CD4-positive, alpha-beta T cell treated with Interleukin-6 for 4 hours (primary cell): ENCODE measurements at places on chromosomes 1 and 21.

DNA sequence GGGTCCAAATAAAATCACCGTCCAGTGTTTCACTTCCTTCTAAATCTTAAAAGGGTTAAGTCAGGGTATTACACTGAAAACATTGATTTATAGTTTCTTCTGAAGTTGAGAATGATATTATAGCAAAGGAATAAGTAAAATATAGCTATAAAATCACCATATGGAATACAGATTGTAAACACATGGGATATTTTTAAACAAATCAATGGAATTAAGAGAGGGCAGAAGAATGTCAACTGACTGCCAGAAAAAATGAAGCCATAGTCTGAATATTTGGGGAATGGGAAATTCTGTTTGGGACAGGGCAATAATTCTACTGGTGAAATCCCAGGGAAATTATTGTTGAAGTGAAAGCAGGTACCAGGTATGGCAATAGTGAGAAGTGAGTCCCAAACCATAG lies 664.6 kb downstream of the NCAM2 start:
- DNase-seq: no peak

GRCh38 chr1:98661544-98662355 lies at the start of gene SNX7:
TSS of gene SNX7 (plus strand) at chr1:98661721. CDS start at chr1:98661732, 11 bp downstream.
- peak; percentile 4 for DNase-seq

- no peak for DNase-seq
Observed at GRCh38 chr1:99170516-99170915, 93.8 kb upstream of the PLPPR4 start.

DNA sequence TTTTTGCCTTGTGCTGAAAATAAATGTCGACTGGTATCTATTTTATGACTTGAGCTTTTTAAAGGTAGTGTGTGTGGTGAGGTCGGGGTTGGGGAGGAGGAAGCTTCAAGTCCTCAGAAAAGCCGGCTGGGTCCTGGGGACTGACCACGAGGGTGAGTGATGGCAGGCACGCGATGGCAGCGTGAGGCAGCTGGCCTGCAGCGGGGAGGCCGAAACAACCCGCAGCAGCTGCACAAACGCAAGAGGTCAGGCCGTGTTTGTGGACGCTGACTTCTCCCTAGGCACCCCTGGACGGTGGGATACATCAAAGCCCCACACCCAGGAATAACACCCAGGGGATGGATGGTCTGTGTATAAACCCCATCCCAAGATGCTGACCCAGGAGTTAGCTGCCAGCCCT lies 51.4 kb downstream of the ZBTB18 start:
- no peak for DNase-seq

DNA sequence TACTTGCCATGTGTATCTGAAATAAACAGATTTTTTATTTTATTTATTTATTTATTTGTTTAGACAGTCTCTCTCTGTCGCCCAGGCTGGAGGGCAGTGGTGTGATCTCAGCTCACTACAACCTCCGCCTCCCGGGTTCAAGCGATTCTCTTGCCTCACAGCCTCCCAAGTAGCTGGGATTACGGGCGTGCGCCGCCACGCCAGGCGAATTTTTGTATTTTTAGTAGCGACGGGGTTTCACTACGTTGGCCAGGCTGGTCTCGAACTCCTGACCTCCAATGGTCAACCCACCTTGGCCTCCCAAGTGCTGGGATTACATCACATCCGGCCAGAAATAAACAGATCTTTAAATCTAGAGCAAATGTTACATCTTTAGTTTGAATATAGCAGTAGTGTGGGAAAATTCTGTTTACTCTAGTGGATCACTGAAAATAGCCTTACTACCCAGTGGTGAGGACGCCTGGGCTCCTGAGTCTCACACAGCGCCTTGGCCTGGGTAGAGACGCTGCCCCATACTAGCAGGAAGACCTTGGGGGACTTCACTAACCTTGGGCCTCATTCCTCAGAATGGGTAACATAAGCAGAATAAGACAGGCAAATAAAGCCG lies 709 bp downstream of the GART start:
- DNase-seq: no peak

DNA sequence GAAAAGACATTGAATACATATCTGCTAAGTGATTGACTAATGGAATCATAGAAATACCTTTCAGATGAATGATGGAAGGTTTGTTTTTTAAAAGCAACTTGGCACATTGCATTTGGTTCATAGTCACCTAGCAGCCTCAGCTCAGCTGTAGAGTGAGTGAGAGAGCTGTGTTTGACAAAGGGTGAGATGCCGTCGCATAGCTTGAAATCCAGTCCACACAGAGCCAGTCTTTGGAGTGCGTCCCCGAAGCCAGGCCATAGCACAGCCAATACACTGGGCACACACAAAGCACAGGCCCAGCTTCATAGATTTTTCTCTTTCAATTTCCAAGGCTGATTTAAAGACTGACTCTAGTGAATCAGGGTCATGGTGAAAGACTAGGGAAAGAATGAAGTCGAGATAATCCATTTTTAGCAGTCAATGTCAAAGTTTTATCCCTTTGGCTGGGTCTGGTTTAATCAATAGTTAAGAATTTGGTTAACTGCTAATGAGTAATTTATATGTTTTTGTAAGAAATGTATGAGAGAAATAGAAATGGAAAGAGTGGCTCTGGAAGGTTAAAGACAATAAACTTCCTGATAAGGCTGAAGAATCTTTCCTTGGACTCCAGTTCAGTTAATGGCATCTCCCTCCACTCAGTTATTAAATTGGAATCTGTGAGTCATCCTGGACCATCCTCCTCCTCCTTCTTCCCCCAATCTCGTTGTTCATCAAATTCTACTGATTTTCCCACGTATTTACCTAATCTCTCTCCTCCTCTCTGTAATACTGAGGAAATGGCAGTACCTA lies 101.2 kb upstream of the IRF2BP2 start:
- no peak for DNase-seq

DNA sequence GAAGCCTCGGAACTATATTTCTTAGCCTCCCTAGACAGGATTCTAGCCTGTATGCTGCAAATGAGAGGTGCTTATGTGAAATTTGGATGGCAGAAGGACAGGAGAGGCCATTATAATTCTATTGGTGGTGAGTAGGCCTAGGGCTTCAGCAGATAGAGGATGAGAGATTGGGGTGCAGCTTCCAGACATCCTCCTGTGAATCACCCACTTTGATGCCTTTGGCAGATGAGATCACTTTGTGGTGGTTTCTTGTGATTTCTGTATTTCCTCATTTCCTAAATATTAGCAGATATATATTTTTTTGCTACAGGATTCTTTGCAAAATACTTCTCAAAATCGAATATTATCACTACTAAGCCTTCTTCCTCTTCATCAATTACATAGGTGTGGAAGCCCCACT lies 37.3 kb downstream of the MFSD2A start:
- DNase-seq: no peak

- DNase-seq: peak; percentile 32
Observed at GRCh38 chr1:193462629-193463320, 276.4 kb upstream of the B3GALT2 start.

- DNase-seq: no peak
Observed at GRCh38 chr1:119245881-119246280, 105.4 kb upstream of the WARS2 start.
